Skeletal muscle tissue (tissue), 5 donors: ENCODE measurements at places on chromosomes 1 and 21. TPM values are rescaled to one million over a fixed set of nuclear protein-coding genes. Genes with fewer than 3 reads are reported as not detected.

GFI1 gene
- total RNA-seq = 0.52 TPM

NFASC gene
- 1.6 TPM for total RNA-seq

HSF2BP gene
- total RNA-seq = 1.6 TPM

RGS4 gene
- total RNA-seq = 3.7 TPM

KCNE2 gene
- total RNA-seq = 1.6 TPM

PIK3C2B gene
- total RNA-seq = 31.8 TPM

SLC45A1 gene
- total RNA-seq = under 0.01 TPM

JAM2 gene
- 18.8 TPM for total RNA-seq

PCNT gene
- total RNA-seq = 42.8 TPM

CFAP141 gene
- total RNA-seq = not detected

COL16A1 gene
- 91.9 TPM for total RNA-seq

SPRR2G gene
- not detected for total RNA-seq

C1orf94 gene
- total RNA-seq = not detected

FMOD gene
- 58.5 TPM for total RNA-seq

PPM1J gene
- 1.0 TPM for total RNA-seq

IRF6 gene
- total RNA-seq = 0.52 TPM

C1orf74 gene
- total RNA-seq = 3.7 TPM

CCDC185 gene
- not detected for total RNA-seq

CFAP126 gene
- not detected for total RNA-seq

WDR64 gene
- total RNA-seq = not detected

S100A11 gene
- 10.4 TPM for total RNA-seq

PPIAL4G gene
- not detected for total RNA-seq

NR5A2 gene
- 4.2 TPM for total RNA-seq

USF1 gene
- total RNA-seq = 66.3 TPM

SPATA17 gene
- total RNA-seq = 0.52 TPM
